CD8-positive, alpha-beta T cell (primary cell): ENCODE measurements at places on chromosomes 7 and 10.
A peak's percentile ranks its signal among the peaks of the same experiment; 100 is the strongest.

DNA sequence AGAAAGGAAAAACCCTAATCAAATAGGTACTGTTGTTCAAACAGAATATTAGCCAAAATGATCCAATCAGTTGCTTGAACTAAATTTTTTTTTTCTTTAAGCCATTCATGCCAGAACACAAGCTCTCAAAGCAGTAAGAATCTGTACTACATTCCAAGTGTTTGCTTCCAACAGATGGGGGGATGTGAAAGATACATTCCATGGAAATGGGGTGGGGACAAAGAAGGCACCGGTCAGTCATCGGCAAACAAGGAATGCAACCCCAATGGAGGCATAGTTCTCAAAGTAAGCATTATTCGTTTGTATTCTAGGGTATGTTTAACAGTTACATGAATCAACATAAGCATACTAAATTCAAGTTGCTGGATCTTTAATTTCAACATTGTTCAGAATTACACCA is 32.5 kb downstream of the C10orf143 start:
- DNase-seq, result no peak

- DNase-seq, result no peak
These were observed 19.3 kb downstream of the VWA2 start for GRCh38 chr10:114258274-114258840.

- peak; percentile 29 for DNase-seq
These were observed 28.4 kb downstream of the UBE2D4 start for GRCh38 chr7:43954524-43955228.

DNA sequence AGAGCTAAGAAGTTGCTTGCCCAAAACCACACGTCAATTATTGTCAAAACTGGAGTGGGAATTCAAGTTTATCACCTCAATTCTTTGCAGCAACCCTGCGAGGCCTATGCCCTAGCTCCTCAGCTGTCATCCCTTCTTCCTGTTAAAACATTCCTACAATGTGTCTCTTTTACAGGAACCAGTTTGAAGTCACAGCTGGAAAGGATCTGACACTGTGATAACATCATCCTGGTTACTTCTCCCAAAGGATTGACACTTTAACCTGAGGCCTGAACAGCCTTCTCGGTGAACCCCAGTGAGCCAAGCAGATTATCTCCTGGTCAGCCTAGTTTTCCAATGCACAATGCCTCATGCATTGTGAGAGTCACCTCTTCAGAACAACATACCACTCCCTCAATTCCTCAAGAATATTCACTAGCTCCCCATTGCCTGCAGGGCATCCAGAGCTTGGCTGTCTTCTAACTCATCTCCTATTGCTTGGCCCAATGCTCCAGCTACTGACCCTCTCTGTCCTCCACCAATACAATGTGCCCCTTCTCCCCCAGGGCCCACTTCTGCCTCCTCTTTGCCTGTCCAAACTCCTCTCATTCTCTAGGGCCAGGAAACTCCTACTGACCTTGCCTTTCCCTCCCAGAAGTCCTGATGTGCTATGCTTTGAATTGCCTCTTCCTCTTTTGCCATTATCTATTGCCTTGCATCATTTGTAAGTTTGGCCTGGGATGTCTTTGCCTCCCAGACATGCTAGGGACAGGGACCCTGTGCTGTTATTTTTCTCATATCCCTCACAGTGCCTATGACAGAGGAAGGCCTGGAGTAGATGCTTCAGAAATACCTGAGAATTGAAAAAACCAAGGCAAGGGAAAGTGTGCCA is 10.4 kb upstream of the DLG5 start:
- DNase-seq, result no peak

DNA sequence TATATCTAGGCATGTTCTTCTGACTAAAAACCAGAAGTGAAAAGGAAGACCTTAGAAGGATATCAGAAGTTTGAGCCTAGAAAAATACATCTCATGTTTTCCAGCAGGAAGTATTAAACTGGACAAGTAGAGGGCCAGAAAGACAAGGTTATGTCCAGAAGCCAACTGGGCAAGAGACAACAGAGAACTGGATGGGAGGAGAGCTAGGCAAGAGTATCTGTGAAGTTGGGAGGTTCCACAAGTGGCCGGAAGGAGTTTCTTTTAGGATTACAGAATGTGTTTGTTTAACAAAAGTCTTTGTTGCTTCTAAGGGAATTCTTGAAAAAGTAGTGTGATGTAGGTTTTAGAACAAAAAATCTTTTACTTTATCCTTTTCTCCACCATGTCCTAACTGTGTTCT is 86.4 kb downstream of the CYP26A1 start:
- DNase-seq, result no peak

GRCh38 chr10:33725430-33725829 is 391.0 kb upstream of the NRP1 start:
- no peak for DNase-seq

DNA sequence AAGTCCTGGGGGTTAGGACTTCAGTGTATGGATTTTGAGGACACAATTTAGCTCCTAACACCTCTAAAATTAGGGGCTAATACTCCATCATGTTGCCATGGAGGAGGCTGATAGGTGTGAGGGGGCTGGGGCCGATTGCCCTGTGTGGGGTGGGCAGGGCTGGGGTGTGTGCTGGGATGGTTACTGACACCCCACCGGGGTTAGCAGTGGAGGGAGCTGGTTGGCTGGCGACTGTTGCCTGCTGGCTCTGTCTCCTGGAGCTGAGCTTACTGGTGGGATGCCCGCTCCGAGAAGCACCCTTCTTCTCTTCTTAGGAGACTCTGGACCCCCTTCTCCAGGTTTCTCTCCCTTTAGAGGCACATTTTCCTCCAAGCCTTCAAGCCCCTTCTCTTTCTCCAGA is 22.2 kb upstream of the SH2D4B start:
- no peak for DNase-seq

DNA sequence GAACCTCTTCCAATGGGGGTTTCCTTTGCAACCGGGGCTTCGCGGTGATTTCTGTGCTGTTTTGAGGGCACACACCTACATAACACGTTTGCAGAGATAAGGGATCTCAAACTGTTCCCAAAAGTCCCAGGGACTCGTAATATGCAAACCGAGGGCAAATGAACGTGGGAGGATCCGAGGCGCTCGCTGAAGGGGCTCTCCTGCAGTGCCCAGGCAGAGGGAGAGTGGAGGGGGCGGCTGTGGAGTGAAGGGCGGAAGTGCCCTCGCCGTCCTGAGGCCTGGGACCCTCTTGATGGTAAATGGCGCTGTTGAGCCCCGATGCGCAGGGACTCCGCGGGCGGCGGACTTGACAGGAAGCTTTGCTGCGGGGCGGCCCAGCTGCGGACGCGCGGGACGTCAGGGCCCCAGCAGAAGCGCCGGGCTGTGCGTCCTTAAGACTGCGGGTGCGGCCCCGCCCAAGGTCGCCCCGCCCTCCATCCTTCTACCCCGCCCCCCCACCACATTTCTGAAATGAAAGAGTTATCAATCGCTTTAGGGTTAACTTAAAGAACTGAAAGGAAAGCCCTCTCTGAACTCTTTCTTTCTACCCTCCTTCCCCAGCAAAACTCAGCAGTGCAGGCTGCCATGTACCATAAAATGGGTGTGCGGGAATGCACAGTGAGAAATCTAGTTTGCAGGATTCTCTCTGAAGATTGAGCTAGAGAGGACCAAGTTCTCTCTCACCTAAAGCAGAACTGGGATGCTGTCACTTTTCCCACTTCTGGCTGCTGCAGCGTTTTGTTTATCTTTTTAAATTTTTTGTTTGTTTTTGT is 151.8 kb upstream of the YAE1 start:
- peak; percentile 24 for DNase-seq
